ENCODE measurements at places on chromosomes 12 and 14. TPM values are rescaled to one million over a fixed set of nuclear protein-coding genes. Genes with fewer than 3 reads are reported as not detected.

The PTHLH gene
- 39.3 TPM for total RNA-seq

The FIGNL2 gene
- total RNA-seq: 0.16 TPM

The MYO1H gene
- not detected for total RNA-seq

The KRT83 gene
- 5.4 TPM for total RNA-seq

The DLGAP5 gene
- 33.9 TPM for total RNA-seq

Measured in A549 treated with CpdA at 1 μM for 4 hours (cell line).